ENCODE measurements at places on chromosomes 13 and 19.

- peak; percentile 79 for DNase-seq
Observed at GRCh38 chr19:1239796-1240737, 1.5 kb upstream of the ATP5F1D start.

DNA sequence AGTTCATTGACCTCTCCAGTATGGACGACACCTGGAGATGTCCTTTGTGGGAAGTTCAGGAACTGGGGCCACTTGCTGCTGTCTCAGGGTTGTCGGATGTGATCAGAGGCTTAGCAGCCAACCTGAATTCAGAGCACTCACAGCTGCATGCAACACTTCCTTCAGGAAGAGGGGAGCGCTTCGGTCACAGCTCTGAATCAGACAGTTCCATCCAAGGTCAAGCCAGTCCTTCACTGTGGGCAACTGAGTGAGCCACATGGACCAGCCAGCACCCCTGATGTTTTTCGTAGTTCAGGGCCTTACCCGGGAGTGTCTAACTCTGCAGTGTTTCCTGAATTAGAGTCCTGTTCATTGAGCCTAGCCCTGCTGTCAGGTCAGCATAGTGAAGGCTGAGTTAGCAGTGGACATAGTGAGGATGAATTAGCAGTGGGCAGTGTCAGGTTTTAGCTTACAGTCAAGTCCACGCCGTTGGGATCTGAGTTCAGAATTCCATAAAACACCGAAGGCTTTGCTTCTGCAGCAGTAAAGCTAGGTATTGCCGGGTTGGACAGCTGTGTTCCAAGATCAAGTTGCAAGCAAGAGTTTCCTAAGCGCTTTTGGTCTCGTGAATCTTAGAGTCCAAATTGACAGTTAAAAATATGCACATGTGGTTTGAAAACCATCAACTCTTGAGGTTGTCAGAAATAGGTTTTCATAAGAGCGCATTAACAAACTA lies 5.1 kb downstream of the ZNF555 start:
- no peak for DNase-seq

DNA sequence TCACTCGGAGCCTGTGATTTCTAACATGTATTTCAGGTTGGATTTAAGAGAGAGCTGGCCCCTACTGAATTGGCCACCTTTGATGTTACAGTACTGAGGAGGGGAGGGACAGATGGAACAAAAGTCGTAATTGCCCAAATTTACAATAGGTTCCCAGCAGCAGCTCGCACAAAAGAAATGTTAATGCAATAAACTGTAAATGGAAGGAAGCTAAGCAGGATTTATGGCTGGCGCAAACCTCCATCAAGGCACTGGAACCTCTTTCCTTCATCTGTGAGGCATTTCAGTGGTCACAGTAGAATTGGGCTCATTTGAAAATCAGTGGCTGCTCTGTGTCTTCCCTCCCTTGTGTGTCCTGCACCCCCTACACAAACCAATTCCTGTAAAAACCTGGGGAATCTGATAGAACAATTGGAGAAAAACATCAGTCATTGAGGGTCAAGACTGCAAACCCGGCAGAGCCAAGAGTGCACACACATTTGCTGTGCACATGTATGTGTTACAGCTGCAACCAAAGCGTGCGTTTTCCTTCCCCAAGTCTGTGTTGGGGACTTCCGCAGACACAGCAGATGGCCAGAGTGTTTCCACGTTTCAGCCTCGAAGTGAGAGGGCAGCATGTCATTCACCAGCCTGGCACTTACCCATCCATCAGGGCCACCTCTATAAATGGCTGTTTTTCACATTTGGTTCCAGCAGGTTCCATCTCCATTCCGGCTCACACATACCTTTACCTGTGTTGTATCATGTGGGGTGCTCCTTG lies 192.8 kb downstream of the TM9SF2 start:
- DNase-seq = no peak

GRCh38 chr13:67224148-67224846 lies 5.8 kb downstream of the PCDH9 start:
- peak; percentile 75 for DNase-seq

GRCh38 chr19:10505583-10506229 lies 2.5 kb upstream of the KEAP1 start:
- peak; percentile 81 for DNase-seq

- no peak for DNase-seq
Observed at GRCh38 chr19:38714354-38714778, 29.9 kb downstream of the CAPN12 start.
